ENCODE measurements at places on chromosomes 5 and 9. TPM values are rescaled to one million over a fixed set of nuclear protein-coding genes. Genes with fewer than 3 reads are reported as not detected.

Gene FRMPD1
- total RNA-seq = not detected

Gene HDHD3
- total RNA-seq = 27.9 TPM

Gene PTPRD
- total RNA-seq = 53.9 TPM

Gene TUSC1
- 23.4 TPM for total RNA-seq

DNA sequence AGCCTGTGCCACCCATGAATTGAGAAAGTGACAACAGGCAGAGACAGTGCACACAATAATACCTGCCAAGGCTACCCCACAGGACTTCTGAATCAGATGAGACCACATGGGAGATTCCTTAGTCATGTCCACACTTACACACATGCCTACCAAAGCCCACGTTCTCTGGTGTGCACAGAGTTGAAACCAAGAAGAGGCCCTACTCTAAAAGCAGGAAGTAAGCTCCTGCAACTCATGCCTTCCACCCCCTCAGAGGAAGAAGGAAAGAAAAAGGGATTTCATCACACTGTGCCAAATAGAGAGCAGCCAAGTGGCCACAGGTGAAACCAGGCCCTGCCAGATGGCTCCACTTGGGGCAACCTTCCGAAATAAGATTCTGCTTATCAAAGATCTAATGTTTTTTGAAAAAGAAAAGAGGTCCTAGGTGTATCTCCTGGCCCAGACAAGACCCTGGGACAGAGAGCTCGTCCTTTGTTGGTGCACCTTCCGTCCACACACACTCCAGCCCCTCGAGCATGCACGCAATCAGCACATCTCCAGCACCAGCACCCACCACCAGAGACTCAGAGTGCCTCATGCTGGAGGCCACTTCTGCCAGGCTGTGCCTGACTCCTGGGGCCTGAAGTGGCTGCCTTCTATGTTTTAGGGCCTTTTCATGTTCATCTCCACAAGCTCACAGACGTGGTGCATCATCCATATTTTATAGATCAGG lies 114.6 kb upstream of the SPOCK1 start:
- ATAC-seq = no peak

DNA sequence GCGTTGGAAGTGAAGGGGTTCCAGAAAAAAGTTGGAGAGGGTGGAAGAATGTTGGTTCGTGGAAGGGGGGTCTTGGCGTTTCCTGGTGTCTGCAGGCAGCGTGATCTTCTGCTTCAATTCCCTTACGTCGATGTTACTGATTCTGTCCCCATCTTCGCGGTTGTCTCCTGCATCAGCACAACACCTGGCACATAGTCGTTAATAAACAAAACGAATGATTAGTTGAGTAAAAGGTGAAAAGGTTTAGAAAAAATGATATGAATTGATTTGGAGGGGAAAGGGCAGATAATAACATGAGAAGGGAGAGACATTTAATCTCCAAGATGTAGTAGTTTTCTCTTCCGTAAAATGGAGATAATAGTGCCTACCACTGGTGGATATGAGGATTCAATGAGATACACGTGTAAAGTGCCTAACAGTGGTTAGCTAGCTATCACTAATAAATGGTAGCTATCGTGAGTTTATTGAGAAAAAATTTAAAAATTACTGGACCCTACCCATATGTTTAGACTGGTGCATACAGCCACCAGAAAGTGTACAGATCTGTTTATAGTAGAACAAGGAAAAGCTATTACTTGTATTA lies 556 bp downstream of the MTREX start:
- no peak for ATAC-seq

- peak; percentile 73 for ATAC-seq
Observed at GRCh38 chr5:113330533-113331208, 104.1 kb downstream of the TSSK1B start.

- ATAC-seq = no peak
Observed at GRCh38 chr5:134503937-134504437, 21.5 kb upstream of the JADE2 start.

DNA sequence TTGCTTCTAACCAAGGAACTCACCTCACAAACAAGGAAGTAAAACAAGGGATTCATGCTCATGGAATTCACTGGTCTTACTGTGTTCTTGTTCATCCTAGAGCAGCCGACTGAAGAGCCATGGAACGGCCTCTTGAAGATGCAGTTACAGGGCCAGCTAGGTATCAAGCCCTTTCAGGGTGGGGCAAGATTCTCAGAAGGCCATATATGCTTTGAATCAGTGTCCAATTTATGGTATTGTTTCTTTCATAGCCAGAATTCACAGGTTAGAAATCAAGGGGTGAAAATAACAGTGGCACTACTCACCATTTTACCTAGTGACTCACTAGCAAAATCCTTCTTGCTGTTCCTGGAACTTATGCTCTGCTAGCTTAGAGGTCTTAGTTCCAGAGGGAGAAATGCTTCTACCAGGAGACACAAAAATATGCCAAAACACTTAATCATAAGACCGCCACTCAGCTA lies 159.5 kb upstream of the CDH10 start:
- ATAC-seq = no peak

- ATAC-seq = no peak
Observed at GRCh38 chr5:39257554-39257953, 38.2 kb upstream of the FYB1 start.

- ATAC-seq = no peak
Observed at GRCh38 chr5:82662340-82662739, 384.2 kb upstream of the RPS23 start.

DNA sequence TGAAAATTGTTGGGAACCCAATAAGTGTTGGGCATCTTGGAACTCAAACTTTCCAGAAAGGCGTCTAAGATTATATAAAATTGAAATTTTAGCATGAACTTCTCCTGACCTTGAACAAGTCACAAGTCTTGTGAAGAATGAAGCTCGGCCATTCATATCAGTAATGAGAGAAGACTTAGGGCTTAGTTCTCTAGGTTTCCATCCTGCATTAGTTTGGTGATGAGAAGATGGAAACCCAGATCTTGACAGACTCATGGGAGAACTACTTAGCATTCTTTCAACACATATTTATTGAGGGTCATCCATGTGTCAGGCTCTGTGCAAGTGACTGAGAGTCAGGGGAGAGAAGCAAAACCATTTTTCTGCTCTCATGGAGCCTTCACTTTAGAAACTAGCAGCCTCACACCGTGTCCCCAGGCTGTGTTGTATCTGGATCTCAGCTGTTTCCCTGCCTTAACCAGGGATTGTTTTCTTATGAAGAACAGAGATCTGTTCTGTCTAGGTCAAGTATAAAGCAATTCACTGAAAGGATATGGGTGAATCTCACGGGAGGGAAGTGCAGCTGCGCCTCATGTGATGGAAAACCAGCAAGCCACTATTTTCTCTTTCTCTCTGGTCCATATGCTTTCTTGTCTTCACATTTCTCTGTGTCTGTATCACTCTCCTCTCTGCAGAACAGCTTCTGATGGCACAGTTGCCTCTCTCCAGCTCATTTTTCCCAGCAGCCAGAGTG lies 3.4 kb downstream of the GARNL3 start:
- ATAC-seq = no peak

- no peak for ATAC-seq
Observed at GRCh38 chr9:134965411-134965810, 47.7 kb upstream of the FCN1 start.

- ATAC-seq = peak; percentile 82
Observed at GRCh38 chr9:744790-745484, 96.6 kb upstream of the DMRT1 start.

DNA sequence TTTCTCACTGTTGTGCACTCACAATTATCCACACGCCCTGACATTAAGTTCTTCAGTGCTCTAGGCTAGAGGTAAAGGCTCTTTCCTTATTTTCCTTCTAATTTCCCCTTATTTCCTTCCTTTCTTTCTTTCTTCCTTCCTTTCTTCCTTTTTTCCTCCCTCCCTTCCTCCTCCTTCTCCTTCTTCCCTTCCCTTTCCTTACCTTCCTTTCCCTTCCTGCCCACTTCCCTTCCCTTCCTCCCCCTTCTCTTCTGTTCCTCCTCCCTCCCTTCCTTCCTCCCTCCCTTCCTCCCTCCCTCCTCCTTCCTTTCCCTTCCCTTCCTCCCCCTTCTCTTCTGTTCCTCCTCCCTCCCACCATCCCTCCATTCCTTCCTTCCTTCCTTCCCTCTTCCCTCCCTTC lies 317.0 kb upstream of the IRX1 start:
- no peak for ATAC-seq

DNA sequence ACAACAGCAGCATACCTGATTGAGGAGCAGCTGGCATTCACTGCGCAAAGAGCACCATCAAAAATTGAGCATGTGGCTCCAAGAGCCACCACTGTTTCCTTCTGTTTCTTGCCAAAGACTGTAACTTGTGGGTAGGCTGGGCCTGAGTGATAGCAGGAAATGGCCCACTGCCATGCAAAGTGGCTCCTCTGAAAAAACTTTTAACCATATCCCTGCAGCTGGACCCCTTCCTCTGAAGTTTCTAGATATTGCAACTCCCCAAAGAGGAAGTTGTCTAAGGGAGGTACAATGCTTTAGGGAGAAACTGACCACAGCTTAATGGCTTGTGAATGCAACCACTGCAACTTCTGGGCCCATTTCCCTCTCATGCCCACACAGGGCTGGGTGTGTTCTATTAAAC lies 355.4 kb upstream of the PDE4D start:
- ATAC-seq = peak; percentile 72
